NCI-H2029 (cell line): ENCODE measurements at places on chromosomes 12 and 14.

GRCh38 chr14:74546416-74546815 lies 52.9 kb downstream of the ISCA2 start:
- no peak for DNase-seq

- no peak for DNase-seq
Measured at GRCh38 chr12:65609359-65609771, 214.9 kb upstream of the HMGA2 start.

GRCh38 chr14:85762526-85762925 lies 232.6 kb downstream of the FLRT2 start:
- DNase-seq = no peak

DNA sequence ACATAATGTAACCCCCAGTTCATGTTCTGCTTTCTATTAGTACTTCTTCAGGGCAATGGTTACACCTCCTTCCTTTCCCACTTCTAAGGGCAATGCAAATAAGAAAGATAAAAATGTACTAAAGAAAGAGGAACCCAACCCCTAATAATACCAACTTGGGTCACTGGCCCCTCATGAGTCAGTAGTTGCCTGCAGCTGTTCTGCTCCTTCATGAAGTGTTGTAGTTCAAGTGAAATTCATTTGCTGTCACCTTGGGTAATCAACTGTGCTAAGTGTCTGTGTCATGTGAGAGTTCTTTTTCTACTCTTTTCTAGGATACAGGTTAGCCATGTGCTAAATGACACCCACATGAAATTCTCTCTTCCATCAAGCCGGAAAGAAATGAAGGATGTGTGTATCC lies 91.8 kb downstream of the PLXNC1 start:
- no peak for DNase-seq

DNA sequence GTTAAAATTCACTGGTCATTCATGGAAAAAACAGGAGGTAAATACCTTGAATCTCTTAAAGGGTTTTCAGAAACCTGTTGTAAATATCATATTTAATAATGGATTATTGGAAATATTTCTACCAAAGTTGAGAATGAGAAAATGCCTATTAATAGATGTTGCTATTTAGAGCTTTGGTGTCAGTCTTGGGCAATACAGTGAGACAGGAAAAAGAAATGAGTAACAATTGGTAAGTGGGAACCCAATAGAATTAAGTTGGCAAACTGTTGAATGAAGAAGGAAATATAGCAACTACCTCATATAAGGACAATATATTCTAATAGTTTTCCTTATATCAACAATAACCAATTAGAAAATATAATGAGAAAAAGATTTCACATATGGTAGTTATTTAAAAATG lies 78.0 kb downstream of the ATF7IP start:
- DNase-seq = no peak

DNA sequence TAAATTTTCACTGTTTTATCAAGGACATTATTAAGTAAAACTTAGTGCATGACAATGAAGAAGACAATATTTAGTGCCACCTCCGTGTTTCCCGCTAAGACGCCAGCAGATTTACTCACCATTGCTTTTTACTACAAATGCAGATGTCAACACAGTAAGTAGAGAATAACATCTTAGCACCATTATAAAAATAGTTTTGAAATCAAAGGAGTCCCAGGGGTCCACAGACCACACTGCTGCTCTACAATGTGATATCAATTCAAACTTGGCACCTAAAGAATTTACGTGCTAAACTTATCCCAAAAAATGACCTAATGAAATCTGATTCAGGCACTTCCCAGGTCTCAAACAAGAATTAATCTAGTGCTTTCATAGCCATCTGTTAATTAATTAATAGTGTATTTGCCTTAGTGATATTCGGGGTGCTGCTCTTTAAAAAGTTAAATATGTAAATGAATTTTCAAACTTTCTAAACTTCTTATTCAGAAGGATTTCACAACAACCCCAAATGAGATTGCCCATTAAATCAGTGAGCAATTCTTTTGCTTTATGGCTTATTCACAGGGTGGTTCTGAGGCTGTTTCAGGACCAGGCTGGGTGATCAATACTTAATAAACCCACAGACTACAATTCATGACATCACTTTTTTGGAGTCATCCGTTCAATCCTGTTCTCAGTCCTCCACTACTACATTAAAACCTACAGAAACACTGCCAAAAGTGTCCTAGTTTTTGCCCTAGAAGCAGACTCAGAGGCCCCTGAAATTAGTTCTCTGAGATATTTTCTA lies 161.3 kb upstream of the LMNTD1 start:
- no peak for DNase-seq

- no peak for DNase-seq
Measured at GRCh38 chr12:92324849-92325500, 179.3 kb upstream of the BTG1 start.

GRCh38 chr12:98294051-98294805 lies 221.2 kb upstream of the TMPO start:
- DNase-seq = no peak

DNA sequence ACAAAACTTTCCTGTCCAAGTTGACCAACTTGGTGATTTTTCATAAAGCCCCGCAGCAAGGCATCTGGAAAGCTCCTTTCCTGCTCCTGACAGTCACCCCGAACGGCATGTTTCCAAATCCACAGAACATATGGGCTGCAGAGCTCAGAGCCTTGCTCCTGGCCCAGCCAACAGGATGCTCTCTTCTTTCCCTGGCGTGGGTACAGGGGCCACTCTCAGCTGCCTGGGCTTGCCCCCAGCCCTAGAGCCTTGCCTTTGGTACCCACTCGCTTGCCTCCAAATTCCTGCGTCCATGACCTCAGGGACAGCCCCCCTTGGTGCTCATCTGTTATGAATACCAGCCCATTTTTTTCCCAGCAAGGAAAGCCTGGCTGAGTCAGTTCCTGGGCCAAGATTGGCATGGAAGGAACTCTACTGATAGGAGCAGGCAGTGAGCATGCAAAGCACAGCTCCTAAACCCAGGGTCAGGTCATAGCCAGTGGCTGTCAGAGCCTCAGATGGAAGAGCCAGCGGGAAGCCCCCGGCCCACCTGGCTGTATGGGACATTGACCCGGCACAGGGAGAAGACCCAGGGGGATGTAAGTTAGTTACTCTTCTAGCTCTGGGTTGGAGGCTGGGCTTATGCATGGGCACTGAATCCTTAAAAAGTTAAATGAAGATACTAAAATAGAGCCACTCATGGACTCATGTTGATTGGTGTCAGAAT lies 105.3 kb upstream of the RTL1 start:
- no peak for DNase-seq

DNA sequence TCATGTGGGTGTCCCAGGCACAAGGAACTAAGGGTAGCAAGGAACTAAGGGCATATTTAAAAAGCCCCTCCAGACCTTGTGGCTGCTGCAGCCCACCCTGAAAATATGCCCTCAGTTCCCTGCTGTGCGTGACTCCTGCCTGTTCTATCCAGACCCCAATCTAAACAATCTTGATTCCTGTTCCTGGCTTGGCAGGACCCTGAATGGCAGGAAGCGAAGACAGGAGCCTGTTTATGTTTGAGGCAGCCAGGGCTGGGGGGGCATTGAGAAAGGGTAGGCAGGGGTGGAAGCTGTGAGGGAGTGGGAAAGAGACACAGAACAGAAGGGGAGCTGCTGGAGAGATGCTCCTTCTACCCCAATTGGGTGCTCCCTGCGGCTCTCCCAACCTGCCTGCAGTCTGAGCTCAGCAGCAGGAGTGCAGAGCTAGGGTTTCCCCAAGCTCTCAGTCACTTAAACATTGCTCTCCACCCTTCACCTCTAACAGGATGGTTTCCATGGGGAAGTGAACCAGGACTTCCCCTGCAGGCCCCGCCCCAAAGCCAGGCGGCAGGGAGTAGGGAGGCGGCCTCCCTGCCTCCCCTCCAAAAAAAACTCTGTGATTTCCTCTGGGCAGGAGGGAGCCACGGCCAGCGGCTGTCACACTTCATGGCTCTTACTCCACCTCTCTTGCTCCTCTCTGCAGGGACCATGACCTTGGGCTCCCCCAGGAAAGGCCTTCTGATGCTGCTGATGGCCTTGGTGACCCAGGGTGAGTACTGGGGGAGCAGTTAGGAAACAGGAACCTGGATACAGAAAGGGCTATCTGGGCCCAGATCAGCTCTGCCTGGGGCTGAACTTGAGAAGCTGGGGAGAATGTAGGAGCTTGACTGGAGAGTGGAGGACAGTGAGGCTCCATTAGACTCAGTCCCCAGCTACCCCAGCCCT lies 4.7 kb downstream of the ACVRL1 start:
- DNase-seq = no peak

DNA sequence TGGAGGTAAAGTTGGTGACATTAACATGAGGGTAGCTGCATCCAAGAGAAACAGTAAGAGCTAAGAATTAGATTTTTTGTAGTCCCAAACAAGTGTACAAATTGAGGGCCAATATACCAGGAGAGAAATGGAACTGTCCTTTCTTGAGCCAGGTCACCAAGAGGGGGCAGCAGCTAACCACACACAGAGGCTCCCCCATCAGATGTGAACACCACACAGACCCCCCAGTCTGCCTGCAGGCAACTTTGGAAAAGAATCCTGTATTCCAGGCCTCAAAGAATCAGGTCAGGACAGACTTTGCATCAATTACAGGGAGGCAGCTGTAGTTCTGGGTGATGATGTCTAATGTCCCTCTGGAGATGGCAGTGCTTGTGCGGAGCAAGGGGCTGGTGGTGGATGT lies 77.9 kb downstream of the SPTB start:
- DNase-seq = no peak
